ENCODE measurements at places on chromosomes 12 and 14. TPM values are rescaled to one million over a fixed set of nuclear protein-coding genes. Genes with fewer than 3 reads are reported as not detected.

Gene AQP6
- polyA plus RNA-seq = not detected

Gene DDN
- polyA plus RNA-seq = 0.05 TPM

Gene TSPAN11
- polyA plus RNA-seq = 0.02 TPM

GRCh38 chr14:81938341-81938740 lies 404.7 kb upstream of the SEL1L start:
- no peak for DNase-seq

DNA sequence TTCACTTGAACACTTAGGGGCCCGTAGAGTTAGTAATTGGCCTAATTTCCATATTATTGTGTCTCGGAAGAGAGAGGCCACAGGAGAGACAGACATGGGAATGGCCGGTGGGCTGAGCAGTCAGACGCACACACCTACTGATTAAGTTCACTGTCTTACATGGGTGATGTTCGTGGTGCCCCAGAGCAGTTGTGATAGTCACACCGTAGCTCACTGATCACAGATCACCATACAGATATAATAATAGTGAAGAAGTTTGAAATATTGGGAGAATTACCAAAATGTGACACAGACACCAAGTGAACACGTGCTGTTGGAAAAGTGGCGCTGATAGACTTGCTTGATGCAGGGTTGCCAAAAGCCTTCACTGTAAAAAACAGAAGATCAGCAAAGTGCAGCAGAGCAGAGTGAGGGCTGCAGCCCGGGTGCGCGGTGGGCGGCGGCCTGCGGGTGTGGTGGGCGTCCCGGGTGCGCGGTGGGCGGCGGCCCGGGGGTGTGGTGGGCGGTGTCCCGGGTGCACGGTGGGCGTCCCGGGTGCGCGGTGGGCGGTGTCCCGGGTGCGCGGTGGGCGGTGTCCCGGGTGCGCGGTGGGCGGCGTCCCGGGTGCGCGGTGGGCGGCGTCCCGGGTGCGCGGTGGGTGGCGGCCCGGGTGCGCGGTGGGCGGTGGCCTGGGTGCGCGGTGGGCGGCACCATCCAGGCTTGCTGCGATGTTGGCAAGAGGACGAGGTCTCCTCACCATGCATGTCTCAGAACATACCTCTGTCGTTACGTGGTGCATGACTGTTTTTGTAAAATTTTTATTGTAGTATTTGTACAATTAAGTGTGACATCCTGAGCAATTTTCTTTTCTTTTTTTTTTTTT lies 34.3 kb upstream of the TEX22 start:
- peak; percentile 73 for DNase-seq

- peak; percentile 96 for DNase-seq
Observed at GRCh38 chr12:56299853-56300643, at the start of gene CS. Gene CS, minus strand, starts transcription at chr12:56300330. Its CDS starts 129 bp downstream, at chr12:56300201.

DNA sequence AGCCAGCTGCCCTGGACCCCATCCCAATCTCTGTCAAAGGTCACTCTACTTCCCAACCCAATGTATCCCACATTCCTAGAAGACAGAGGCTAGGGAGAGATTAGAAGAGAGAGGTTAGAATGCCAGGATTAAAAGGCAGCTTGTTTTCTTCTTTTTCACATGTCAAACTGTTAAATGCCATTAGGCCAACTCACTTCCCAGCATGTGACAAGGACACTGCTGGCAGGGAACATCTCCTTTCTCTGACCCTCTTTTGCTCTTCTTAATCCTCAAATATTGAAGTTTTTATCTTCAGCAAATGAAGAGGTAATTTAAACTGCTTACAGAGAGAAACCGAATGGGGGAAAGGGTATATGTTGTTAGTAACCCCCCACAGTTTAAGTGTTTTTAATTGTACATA lies 89.1 kb downstream of the BBS10 start:
- peak; percentile 53 for DNase-seq

GRCh38 chr12:95624589-95624988 lies 73.3 kb upstream of the USP44 start:
- peak; percentile 90 for DNase-seq

DNA sequence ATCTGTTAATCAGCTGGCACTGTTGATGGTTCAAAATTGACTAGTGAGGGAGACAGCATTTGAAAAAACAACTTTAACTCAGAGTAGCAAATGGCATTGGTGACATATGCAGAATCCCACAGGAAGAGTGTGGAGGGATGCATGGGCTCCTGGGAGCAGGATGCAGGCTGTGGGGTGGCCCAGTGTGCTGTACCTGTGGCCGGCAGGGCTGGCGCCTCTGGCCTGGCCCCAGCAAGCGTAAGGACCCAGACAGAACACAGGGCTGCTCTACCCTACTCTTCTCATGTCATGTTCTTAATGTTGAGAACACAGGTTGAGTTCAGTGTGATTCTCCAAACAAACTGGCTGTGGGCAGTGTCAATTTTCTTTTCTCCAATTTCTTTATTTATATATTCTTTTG lies 33.4 kb downstream of the DDX51 start:
- no peak for DNase-seq
